ENCODE measurements at places on chromosomes 5 and 9.

- no peak for DNase-seq
These were observed 805.0 kb upstream of the PTPRD start for GRCh38 chr9:11417782-11418181.

DNA sequence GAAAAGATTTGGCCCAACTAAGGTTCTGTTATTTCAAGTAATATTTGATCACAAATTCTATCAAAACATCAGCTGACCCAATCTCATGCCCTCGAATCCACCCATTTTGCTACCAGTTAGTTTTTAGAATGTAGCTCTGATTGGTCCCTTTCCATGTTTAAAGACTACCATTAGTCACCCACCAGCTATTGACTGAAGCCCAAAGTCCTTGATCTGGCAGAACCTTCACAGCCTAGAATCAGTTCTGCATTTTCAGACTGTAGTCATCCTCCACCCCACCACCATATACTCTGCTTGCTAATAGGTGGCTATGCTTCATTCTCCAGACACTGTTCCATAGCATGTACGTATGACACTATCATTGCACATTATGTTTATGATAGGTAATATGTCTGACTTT lies 182.2 kb upstream of the TARS1 start:
- DNase-seq: no peak

- no peak for DNase-seq
These were observed 60.4 kb downstream of the DAB2IP start for GRCh38 chr9:121711797-121712196.

GRCh38 chr5:167767795-167768194 lies 523.6 kb upstream of the WWC1 start:
- no peak for DNase-seq

DNA sequence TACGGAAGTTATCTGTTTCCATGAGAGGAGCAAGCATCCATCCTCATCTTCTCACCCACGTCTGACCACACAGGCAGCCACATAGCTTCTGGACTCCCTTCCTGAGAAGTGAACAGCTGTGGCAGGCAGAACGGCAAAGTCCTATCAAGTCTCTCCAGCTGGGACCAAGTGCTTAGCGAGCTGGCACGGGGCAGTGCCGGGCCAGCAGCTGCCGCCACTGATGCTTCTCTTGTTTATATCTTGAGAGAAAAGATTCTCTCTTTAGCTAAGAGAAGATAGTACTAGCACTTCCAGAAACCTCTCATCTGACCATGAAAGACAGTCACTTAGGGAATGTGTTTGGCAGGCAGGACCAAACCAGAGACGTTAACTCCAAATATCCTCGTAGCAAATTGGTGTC lies 37.2 kb downstream of the PLAC8L1 start:
- DNase-seq: no peak

DNA sequence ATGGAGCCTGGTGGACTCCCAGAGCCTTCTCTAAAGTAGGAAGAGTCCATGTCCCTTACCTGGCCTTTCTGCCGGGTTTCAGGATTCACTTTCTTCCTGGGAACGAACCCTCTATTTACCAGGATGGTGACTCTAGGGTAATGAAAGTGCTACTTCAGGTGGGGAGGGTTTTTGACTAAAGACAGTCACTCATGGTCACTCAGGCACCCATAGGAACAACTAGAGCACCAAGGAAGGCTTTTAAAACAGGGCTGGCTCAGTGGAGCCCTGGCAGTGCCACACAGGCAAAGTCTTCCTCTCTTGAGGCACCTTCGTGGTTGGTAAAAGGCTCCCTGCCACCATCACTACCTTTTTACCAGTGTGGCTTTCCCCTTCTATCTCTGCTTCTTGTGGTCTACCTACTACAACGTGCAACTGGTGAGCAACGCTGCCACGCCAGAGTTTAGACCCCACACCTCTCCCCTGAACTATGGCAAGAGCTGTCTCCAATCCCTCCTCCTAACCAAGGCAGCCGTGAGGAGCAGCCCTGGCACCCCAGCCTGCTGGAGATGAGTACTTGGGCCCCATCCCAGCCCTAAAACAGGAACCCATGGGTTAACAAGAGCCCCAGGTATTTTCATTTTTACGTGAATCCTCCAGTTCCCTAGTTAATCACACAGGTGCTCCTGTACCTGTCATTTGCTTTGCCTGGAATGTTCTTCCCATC lies 3.5 kb downstream of the SURF1 start:
- DNase-seq: no peak

Data from iPS DF 19.7 (cell line).